ENCODE measurements at places on chromosomes 3 and 15. TPM values are rescaled to one million over a fixed set of nuclear protein-coding genes. Genes with fewer than 3 reads are reported as not detected.

The DNAH12 gene
- not detected for total RNA-seq

The SUCNR1 gene
- total RNA-seq: not detected

The C3orf85 gene
- not detected for total RNA-seq

The CCR1 gene
- total RNA-seq: 10.5 TPM

DNA sequence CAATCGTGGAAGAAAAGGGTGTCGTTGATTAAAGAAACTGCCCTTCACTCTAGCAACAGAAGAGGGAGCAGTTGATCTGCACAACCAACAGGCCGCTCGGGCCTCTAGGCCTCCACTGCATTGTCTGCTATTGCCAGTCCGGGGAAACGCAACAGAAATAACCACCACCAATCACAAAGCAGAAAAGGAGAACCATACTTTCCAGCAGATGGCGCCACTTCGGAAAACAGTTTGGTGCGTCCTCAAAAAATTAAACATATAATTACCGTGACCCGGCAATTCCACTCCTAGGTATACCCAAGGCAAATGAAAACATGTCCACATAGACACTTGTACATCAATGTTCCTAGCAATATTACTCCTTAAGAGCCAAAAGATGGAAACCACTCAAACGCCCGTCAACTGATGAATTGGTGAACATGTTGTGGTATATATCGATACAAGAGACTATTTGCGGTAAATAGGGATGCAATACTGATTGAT, 154.1 kb downstream of the TJP1 start:
- H3K27ac ChIP-seq: no peak overlapping the region
- H3K4me3 ChIP-seq: no peak overlapping the region
- no peaks in the 10 kb centered on the region for H3K27me3 ChIP-seq
- no peaks in the 10 kb centered on the region for H3K36me3 ChIP-seq
- DNase-seq: peak; percentile 76

DNA sequence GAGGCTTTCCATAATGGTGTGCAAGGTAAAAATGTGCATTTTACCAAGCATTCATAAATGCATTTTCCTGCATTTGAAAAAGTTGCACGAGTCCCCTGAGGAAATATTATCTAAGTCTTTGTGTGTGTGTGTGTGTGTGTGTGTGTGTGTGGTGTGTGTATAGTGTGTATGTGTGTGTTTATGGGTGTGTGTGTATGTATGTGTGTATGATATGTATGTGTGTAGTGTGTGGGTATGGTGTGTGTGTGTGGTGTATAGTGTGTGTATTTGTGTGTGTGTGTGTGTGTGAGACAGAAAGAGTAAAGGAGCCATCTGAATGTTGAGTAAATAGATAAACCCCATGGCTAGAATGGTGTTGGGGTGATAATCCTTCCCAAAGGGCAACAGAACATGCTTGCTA, 229.6 kb upstream of the TBC1D5 start:
- no peaks in the 10 kb centered on the region for H3K27me3 ChIP-seq
- no peaks in the 10 kb centered on the region for H3K36me3 ChIP-seq
- no peak overlapping the region for H3K4me3 ChIP-seq

All from sigmoid colon (tissue), 7 donors.